Calu3 (cell line): ENCODE measurements at places on chromosomes 1 and 21. TPM values are rescaled to one million over a fixed set of nuclear protein-coding genes. Genes with fewer than 3 reads are reported as not detected.

DNA sequence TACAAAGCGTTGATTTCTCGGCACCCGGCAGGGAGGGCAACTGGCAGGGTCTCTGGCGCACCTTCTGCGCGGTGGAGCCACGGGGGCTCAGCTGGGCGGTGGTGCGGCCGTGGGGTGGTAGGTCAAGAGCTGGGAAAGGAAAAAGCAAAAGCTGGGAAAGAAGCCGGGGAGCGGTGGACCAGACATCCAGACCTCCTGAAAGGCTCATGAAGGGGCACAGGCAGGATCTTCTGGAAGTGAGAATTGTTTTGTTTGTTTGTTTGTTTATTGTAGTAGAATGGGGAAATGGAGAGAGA, 7.2 kb upstream of the RNU1-1 start:
- no peak overlapping the region for H3K4me3 ChIP-seq
- H3K27ac ChIP-seq = no peak overlapping the region
- peaks cover 61% of the 10 kb centered on the region for H3K27me3 ChIP-seq
- DNase-seq = no peak
- no peaks in the 10 kb centered on the region for H3K4me1 ChIP-seq

- H3K4me1 ChIP-seq = peaks cover 11% of the 10 kb centered on the region
- no peaks in the 10 kb centered on the region for H3K27me3 ChIP-seq
- no peak overlapping the region for H3K27ac ChIP-seq
- H3K4me3 ChIP-seq = no peak overlapping the region
- DNase-seq = no peak
- H3K36me3 ChIP-seq = peaks cover 12% of the 10 kb centered on the region
Observed at GRCh38 chr1:32701421-32701911, 1.1 kb downstream of the SYNC start.

GRCh38 chr1:88673446-88673845, 10.6 kb upstream of the PKN2 start:
- H3K27ac ChIP-seq = no peak overlapping the region
- no peak overlapping the region for H3K4me3 ChIP-seq
- no peaks in the 10 kb centered on the region for H3K27me3 ChIP-seq
- peaks cover 4% of the 10 kb centered on the region for H3K4me1 ChIP-seq
- H3K36me3 ChIP-seq = no peaks in the 10 kb centered on the region

The TACSTD2 gene
- 293 TPM in 2 replicates for total RNA-seq

The LDLRAD2 gene
- 0.12 TPM in 1 of 2 replicates, not detected in the other for total RNA-seq

The CFHR5 gene
- total RNA-seq = not detected in 2 replicates
